Astrocyte of the hippocampus (primary cell): ENCODE measurements at places on chromosomes 1 and 21.

GRCh38 chr1:39933956-39934941 is 20.7 kb upstream of the MFSD2A start:
- peak; percentile 19 for DNase-seq

DNA sequence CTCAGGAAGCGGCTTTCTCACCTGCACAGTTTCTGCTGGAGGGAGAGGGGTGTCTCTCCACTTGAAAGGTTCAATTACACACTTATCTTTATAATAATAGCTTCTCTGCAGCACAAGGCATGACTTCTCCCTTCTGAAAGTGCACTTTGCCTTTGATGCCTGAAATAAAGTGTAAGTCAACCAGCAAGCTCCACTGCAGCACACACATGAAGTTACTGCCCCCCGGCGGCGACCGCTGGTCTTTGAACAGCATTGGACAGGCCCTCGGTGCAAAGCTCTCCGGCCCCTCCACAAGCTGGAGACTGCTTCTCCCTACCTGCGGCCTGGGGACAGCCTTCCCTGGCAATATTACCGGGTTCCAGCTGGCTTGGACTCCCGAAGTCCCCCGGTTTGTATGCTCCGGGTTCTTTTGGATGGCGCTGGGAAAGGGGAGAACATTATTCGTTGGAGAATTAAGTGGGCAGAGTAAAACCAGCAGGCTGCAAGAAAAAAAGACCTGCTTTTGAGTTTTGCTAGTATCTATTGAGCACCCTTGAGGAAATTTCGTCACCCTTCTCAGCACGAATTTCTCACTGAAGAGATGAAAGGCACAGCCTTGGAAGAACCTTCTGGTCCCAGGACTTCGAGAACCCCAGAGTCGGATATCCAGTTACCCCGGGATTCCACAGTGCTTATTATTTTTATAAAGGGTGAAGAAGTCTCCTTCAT is 11.8 kb downstream of the RCAN1 start:
- peak; percentile 90 for DNase-seq

DNA sequence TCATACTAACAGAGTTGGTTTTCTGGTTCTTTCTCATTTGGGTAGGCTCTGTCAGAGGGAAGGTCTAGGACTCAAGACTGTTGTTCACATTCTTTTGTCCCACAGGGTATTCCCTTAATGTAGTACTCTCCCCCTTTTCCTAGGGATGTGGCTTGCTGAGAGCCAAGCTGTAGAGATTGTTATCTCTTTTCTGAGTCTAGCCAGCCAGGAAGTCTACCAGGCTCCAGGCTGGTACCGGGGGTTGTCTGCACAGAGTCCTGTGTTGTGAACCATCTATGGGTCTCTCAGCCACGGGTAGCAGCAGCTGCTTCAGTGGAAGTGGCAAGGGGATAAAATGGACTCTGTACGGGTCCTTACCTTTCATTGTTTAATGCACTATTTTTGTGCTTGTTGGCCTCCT is 226.4 kb downstream of the LBR start:
- DNase-seq, result no peak

GRCh38 chr1:6358757-6359201 is 34.8 kb downstream of the ACOT7 start:
- DNase-seq, result peak; percentile 84

DNA sequence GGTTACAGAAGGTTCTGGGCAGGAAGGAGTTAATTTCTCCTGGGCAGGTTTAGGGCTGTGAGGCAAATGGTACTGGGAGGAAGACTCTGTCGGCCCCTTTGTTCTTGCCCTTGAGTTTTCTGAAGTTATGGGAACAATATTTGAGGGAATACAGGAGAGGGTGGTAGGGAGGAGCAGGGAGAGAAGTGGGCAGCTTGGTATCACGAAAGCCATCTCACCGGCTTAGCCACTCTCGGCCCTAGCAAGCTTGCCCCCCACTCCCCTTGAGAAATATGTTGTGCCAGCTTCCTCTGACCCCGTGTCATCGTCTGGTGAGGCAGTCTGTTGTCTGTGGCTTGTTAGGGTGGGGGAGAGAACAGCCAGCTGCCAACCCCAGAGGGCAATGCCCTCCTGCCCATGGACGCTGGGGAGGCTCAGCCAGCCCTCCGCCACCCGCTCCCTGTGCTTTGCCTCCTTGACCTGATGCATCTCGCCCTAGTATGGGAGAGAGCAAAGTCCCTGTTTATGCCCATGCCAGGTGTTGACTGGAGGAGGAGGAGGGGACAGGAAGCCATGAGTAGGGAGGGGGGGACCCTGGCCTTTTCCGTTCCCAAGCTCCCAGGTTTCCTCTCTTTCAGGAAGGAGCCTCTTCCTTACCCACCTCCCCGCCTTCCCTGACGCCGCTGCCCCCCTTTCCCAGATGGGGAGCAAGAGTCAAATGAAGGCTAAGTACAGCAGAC is 1.2 kb downstream of the EFNA1 start:
- DNase-seq, result peak; percentile 26

GRCh38 chr1:31699341-31699891 is 4.4 kb downstream of the COL16A1 start:
- DNase-seq, result no peak

GRCh38 chr1:2378441-2378851 is 12.9 kb downstream of the MORN1 start:
- DNase-seq, result no peak

DNA sequence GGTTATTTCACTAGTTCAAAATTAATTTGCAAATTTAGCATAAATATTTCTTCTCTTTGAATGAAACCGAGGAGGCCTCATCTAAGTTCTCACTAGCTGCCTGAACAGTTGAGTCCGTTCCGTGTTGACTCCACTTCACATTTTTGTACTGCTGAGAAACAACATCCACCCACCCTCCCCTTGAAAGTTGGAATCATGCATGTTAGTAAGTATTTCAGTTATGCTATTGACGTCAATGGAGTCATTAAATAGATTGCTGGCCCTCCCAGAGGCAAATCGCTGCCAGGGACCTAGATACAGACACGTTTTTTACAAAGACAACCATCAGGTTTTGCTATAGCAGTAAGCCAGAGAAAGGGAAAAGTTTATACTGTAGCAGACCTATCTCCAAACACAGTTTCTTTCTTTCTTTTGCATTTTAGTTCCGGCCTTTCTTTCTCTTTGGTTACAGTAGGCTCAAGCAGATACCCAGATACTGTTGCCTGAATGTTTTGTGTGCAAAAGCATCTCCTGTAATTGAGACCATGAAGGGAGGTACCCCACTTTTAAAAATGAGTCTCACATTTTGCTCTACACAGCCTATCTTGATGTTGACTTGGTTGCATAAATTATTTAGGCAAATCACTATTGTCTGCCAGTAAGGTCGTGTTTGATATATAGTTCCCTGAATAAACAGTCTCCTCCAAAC is 262.6 kb upstream of the SGIP1 start:
- peak; percentile 95 for DNase-seq

DNA sequence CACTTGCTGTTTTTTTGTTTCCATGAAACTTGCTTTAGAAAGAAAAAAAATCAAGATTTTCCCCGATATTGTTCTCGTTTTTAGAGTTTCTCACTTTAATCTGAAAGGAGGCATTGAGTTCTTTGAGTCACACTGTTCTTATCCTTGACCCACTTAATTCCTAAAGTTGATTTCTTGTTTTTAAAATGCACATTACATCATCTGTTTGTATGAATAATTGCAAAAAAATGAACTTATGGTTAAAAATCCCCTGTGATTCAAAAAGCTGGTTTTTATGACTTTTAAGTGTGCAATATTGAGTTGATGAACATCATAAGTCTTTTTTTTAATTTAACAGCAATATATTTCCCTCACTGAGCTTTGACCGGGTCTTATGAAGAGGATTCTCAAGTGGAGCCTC is 131.6 kb downstream of the SNX7 start:
- DNase-seq, result no peak

DNA sequence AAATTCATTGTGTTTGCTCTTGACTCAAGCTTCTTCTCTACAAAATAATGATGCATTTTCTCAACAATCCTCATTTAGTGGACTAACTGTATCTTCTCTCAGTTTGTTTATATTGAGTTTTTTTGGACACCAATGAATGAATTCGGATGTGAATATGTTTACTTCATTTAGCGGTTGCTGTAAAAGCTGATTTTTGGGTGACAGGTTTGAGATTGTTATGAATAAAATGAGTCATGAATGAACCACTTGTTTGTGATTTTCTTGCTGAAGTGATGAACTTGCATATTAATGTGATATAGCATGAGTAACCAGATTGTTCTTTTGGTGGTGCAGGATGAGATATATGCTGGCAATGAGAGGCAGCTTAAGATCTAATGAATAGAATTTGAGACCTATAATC is 3.1 kb downstream of the DNM3 start:
- peak; percentile 4 for DNase-seq

DNA sequence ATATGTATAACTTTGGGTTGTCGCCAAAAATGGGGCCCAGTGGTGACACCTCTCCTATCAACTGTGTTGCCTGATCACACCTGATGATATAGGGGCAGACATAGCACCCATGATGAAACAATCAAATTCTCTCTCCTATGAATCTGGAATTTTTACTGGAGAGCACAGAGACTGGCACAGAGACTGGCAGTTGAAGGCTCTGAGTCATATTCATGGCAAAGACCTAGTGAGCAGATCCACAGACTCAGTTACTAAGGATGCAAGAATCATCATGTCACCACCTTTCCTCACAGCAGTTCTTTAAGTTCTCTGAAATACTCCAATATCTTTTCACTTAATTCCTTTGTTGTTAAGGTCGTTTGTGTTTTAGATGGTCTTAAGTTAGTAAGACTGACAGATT is 60.0 kb downstream of the APCS start:
- DNase-seq, result no peak

GRCh38 chr1:30697571-30698376 is 25.6 kb downstream of the MATN1 start:
- peak; percentile 47 for DNase-seq

GRCh38 chr1:39490596-39491145 is 765 bp upstream of the BMP8A start:
- DNase-seq, result no peak

DNA sequence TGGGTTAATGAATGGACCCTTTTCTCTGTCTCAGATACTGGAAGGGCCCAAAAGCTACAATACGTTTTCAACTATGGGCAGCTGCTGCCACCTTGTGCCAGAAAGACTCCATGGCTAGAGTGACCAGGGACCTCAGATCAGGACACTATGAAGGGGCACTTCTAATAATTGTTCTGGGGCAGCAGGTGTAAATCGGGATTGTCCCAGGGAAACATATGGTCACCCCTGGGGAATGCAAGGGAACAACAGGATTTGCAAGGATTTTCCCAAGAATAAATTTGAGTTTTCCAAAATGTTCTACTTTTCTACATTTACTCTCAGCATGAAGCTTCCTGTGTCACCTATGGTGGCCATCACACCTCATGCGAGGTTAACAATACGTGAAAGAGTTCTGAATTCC is 12.0 kb upstream of the FCAMR start:
- peak; percentile 67 for DNase-seq

DNA sequence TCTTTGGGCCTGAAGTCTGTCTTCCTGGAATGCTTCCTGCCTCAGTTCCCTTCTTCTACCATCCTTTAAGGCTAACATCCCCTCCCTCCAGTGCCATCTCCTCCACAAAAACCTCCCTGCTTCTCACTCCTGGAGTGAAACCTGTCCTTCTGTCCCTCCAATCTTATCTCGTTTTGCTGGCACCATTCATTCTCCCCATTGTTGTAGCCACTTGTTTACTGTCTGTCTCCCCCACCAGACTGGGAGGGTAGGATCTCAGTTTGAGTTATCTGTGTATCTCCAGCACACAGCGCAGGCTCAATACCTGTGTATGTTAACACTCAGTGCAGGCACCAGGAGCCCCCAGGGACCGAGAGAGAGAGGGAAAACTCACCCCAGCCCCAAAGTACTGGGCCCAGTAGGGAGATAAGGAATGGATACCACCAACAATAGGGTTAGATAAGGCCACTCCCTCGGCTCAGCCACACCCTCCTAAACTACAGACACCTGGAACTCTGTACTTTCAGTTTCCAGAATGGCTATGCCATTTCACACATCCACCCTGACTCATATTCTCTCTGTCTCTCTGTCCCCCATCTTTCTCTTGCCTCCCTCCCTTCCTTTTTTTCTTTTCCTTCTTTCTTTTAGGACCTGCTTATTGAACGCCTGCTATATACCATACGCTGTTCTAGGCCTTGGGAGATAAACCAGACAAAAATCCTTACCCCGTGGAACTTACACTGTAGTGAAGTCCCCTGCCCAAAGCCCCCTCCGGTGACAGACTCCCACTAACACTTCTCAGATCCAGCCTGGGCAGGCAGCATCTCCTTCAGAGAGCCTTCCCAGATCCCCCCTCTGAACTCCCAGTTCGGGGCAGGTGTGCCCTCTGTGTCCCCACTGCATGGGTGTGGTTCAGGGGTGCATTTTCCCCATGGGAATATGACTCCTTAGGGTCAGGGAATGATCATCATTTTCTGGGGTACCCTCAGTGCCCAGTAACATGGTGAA is 3.3 kb upstream of the SSBP3 start:
- no peak for DNase-seq

GRCh38 chr1:218139761-218140160 is 145.3 kb upstream of the RRP15 start:
- no peak for DNase-seq

DNA sequence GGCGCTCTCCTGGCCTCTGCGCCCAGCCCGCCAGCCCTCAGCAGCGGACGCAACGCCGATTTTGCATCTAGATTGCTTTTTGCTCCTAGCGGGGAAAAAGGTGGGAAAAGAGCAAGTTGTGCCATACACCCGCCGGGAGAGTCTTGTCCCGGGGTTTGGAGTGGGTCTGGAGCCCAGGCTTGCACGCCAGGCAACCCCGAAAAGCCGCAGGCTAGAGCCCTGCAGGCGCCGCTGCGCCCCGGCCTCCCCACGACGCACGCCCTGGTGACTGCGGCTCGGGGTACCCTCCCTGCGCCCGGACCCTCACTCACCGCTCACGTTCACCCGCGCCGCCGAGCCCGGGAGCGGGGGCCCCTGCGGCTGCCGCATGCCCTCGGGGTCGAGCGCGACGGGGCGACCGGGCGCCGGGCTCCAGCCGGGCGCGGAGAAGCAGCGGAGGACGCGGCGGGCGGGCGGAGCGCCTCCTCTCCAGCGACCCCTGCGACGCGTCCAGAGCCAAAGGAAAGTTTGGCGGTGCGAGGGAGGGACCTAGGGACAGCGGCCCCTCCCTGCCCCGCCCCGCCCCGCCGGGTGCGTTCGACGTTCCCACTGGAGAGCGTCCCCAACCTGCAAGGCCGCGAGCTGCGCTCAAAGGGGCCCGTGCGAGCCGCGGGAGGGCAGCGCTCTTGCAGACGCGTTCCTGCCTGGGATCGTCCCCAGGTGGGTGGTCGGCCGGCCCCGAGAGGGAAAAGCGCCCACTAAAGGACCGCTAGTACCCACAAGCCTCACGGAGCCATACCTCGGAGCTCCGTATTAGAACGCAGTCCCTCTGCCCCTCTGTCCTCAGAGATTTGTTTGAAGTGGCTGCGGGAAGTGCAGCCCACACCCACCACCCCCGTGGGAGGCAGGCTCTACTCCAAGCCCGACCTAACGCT is at the start of gene LPAR3:
Gene LPAR3, minus strand, starts transcription at position 502 of the 914 bp plus-strand sequence. CDS start 27,086 bp downstream, outside the sequence.
- DNase-seq, result peak; percentile 41

- peak; percentile 89 for DNase-seq
These were observed 143.9 kb downstream of the KAZN start for GRCh38 chr1:14742181-14742980.
